ENCODE measurements at places on chromosomes 11 and 22. TPM values are rescaled to one million over a fixed set of nuclear protein-coding genes. Genes with fewer than 3 reads are reported as not detected.

The LGALS1 gene
- total RNA-seq: 1,080 TPM

- no peaks in the 10 kb centered on the region for H3K36me3 ChIP-seq
- H3K4me3 ChIP-seq: no peak overlapping the region
Measured at GRCh38 chr11:99534812-99535211, 514.1 kb downstream of the CNTN5 start.

DNA sequence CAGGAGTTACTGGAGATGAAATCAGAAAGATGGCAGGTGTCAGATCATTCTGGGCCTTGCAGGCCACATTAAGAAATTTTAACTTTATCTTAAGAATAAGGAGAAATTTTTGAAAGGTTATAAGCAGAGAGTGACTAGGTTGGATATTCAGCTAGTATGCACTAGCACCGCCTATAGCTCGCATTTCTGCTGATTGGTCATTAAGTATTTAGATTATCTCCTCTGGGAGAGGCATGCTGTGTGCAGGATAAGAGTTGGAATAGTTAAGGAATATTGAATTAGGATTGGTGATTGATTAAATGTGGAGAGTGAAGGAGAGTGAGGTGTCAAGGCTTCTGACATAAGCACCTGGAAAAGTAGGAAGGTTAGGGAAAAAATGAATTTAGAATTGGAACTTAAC, 100.6 kb downstream of the STIM1 start:
- H3K27ac ChIP-seq: no peak overlapping the region
- H3K36me3 ChIP-seq: no peaks in the 10 kb centered on the region
- H3K4me1 ChIP-seq: peaks cover 12% of the 10 kb centered on the region
- no peak overlapping the region for H3K4me3 ChIP-seq
- no peaks in the 10 kb centered on the region for H3K27me3 ChIP-seq

The OR9I1 gene
- not detected for total RNA-seq

Data from HCT116 (cell line).